ENCODE measurements at places on chromosomes 3 and 15. TPM values are rescaled to one million over a fixed set of nuclear protein-coding genes. Genes with fewer than 3 reads are reported as not detected.

Gene RPL22L1
- 32.7 TPM for total RNA-seq

Gene INSYN1
- 6.1 TPM for total RNA-seq

Gene CDC25A
- total RNA-seq: not detected

Gene TRH
- total RNA-seq: 0.15 TPM

Gene CYP8B1
- total RNA-seq: 0.13 TPM

Gene SPINK8
- total RNA-seq: not detected

Gene SEMA6D
- 8.2 TPM for total RNA-seq

Gene NRROS
- total RNA-seq: 23.2 TPM

Gene STRIT1
- not detected for total RNA-seq

Gene ZNF660
- 2.1 TPM for total RNA-seq

DNA sequence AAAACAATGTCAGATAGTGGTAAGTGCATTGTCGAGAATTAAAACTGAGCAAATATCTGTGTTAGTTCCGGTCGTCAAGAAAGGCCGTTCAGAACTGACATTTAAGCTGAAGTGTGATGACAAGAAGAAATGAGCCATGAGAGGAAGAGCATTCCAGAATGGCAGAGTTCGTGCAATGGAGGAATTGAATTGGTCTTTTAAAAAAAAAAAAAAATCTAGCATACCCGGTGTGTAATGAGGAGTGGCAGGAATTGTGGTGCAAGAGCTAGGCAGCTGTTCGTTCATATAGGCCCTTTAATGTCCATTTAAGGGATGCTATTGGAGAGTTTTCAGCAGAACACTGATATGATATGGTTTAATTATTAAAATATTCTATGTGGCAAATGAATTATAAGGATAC lies 2.6 kb upstream of the GBE1 start:
- H3K27ac ChIP-seq: no peak overlapping the region
- no peaks in the 10 kb centered on the region for H3K27me3 ChIP-seq
- no peak for DNase-seq
- H3K36me3 ChIP-seq: no peaks in the 10 kb centered on the region

DNA sequence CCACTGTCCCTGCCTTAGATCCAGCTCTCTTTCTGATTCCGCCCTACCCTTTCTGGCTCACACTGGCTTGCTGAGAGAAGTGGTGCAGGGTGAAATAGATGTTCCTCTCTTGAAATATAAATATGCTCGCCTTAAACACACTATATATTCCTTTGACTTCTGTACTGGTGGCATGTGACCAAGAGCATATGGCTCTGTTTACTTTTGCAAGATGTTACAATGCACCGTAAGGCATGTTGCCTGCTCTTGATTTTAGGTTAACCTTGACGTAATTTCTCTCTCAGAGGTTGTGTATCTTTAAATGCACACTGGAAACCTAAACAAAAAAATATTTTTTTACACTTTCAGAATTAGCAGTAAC lies 749 bp downstream of the RSRC1 start:
- no peaks in the 10 kb centered on the region for H3K36me3 ChIP-seq
- no peak for DNase-seq
- H3K27ac ChIP-seq: peak overlapping the region; percentile 78
- peaks cover 1% of the 10 kb centered on the region for H3K27me3 ChIP-seq
- H3K4me3 ChIP-seq: peak overlapping the region; percentile 90

DNA sequence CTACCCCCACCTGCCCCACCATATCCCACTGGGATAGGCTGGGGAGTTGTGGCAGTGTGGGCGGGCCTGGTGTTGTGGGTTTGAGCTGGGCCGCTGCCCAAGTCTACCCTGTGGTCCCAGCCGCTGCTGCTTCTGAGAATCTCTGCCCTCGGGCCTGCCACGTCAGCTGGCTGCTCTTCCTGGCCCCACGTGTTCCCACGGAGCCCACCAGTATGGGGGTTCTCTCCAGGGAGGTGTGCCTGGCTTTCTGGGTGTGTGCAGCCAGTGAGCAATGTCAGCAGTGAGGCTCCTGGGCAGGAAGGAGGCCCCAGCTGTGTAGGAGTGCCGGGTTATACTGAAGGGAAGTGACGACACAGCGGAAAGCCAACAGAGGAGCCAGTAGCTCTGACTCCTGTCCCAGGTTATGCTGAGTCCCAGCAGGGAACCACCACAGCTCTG lies 10.5 kb downstream of the GNAI2 start:
- H3K27ac ChIP-seq: peak overlapping the region; percentile 94
- no peak overlapping the region for H3K4me3 ChIP-seq
- H3K36me3 ChIP-seq: peaks cover 2% of the 10 kb centered on the region
- peaks cover 100% of the 10 kb centered on the region for H3K4me1 ChIP-seq
- no peaks in the 10 kb centered on the region for H3K27me3 ChIP-seq

DNA sequence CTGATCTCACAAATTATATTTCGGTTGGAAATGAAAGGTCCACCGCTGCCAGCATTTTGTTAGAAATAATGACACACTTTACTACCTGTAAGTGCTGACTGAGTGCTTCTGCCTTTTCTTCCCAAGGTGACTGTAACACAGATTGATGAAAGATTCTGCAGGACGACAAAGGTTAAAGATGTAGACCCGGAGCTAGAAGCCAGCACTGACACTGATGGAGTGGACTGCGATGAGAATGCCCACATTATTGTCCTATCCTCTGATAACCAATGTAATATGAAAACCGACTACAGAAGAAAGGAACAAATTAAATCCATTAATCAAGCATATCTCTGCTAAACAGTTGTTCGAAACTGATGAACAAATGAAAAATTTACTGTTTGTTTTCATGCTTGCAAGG lies 666.5 kb downstream of the GBE1 start:
- no peaks in the 10 kb centered on the region for H3K36me3 ChIP-seq
- no peak overlapping the region for H3K27ac ChIP-seq
- no peak overlapping the region for H3K4me3 ChIP-seq
- no peak for DNase-seq

GRCh38 chr3:185786956-185787877 lies 37.6 kb downstream of the IGF2BP2 start:
- no peak overlapping the region for H3K27ac ChIP-seq
- no peaks in the 10 kb centered on the region for H3K27me3 ChIP-seq
- no peaks in the 10 kb centered on the region for H3K36me3 ChIP-seq
- DNase-seq: peak; percentile 54

DNA sequence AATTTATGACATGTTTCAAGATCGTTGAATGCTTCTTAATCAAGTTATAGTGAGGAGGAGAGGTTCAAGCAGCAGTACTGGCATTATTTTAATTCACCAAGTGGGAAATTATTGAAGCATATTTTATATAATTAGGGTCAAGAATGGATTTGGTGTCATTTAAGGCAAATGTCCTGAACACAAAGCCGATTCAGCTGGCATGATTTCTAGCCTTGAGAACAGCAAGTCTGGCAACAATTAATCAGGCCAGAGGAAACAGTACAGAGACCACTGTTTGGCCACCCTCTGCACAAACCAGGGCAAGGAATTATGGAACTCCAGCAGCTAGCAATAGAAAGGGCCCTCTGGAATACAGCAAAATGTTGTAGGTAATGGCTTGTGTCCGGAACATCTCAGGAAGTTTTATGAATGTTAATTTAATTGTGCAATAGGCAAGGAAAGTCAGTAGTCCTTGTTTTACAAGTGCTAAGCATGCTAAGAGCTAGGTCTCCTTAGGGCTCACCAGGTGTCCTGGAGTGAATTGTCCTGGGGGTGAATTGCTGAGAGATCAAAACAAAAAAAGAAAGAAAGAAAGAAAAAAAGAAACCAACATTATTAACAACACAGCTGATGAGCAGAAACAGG lies 38.7 kb upstream of the SNRK start:
- no peak overlapping the region for H3K4me3 ChIP-seq
- no peaks in the 10 kb centered on the region for H3K4me1 ChIP-seq
- H3K36me3 ChIP-seq: no peaks in the 10 kb centered on the region
- no peak for DNase-seq
- H3K27me3 ChIP-seq: no peaks in the 10 kb centered on the region
- peak overlapping the region; percentile 67 for H3K27ac ChIP-seq

GRCh38 chr3:75224412-75224811 lies 439.7 kb upstream of the FRG2C start:
- no peak overlapping the region for H3K4me3 ChIP-seq
- no peak for DNase-seq
- no peak overlapping the region for H3K27ac ChIP-seq
- no peaks in the 10 kb centered on the region for H3K36me3 ChIP-seq
- no peaks in the 10 kb centered on the region for H3K27me3 ChIP-seq
- no peaks in the 10 kb centered on the region for H3K4me1 ChIP-seq

DNA sequence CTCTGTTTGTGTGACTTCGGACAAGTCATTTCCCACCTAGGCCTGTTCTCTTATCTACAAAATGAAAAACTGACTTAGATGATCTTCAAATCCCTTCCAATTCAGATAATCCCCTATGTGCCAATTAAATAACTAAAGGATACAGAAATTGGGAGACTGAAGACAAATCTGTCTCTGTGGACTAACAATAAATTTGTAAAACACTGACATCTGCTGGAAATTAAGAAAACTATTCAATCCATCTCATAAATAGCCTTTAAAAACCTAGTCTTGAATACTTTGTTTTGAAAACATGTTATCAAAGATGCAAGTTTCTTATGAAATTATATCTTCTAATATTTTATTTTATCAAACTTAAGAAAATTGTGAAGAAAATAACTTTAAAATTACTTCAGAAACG lies 38.3 kb downstream of the MTHFS start:
- no peak for DNase-seq
- H3K27me3 ChIP-seq: no peaks in the 10 kb centered on the region
- H3K36me3 ChIP-seq: no peaks in the 10 kb centered on the region

GRCh38 chr3:197260491-197261163 lies 37.8 kb downstream of the DLG1 start:
- no peak overlapping the region for H3K27ac ChIP-seq
- peaks cover 3% of the 10 kb centered on the region for H3K4me1 ChIP-seq
- H3K27me3 ChIP-seq: no peaks in the 10 kb centered on the region
- no peak for DNase-seq

- H3K27me3 ChIP-seq: no peaks in the 10 kb centered on the region
- H3K36me3 ChIP-seq: no peaks in the 10 kb centered on the region
- no peak overlapping the region for H3K4me3 ChIP-seq
Observed at GRCh38 chr15:58528188-58528870, 96.5 kb downstream of the LIPC start.

DNA sequence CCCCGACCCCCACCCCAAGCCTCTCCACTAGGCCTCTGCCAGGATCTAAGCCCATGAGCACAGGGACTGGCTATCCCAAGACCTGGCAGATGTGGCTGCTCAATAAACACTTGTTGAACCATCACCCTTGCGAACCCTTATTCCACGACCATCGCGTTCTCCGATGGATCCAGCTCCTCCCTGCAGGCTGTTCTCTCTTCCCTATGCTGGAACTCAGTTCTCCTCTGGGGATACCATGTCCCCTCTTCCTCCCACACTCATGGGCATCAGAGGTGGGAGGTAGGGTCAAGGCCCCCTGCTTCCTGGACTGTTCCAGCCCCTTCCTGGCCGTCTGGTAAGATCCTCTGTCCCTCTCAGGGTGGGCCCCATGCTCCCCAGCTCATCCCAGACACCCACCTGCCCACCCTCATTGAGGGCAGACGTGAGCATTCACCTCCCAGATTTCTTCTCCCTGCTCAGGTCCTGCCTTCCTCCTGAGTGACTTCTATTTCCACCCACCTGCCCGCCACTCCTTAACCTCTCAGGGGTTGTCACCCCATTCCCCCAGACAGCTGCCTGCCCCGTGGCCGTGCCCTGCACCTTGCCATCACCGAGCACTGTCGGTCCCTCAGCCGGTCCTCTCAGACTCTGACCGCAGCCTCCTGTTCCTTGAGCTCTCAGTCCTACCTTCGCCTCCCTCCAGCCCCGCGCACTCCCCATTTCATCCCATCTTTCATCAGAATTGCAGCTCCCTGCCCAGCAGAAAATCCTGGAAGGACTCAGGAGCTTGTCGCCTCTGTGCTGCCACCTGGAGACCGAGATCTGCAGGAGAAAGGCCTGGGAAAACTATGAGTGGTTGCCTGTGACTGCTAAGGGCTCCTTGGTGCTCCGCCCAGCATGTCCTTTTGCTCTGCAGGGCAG lies 42.0 kb downstream of the PML start:
- no peaks in the 10 kb centered on the region for H3K27me3 ChIP-seq
- DNase-seq: peak; percentile 57
- peaks cover 59% of the 10 kb centered on the region for H3K36me3 ChIP-seq
- H3K4me1 ChIP-seq: peaks cover 38% of the 10 kb centered on the region
- H3K4me3 ChIP-seq: no peak overlapping the region
- H3K27ac ChIP-seq: peak overlapping the region; percentile 19

GRCh38 chr15:87826119-87826747 lies 430.3 kb downstream of the NTRK3 start:
- H3K4me1 ChIP-seq: no peaks in the 10 kb centered on the region
- DNase-seq: no peak
- H3K27ac ChIP-seq: no peak overlapping the region
- no peaks in the 10 kb centered on the region for H3K27me3 ChIP-seq
- H3K4me3 ChIP-seq: no peak overlapping the region
- no peaks in the 10 kb centered on the region for H3K36me3 ChIP-seq

DNA sequence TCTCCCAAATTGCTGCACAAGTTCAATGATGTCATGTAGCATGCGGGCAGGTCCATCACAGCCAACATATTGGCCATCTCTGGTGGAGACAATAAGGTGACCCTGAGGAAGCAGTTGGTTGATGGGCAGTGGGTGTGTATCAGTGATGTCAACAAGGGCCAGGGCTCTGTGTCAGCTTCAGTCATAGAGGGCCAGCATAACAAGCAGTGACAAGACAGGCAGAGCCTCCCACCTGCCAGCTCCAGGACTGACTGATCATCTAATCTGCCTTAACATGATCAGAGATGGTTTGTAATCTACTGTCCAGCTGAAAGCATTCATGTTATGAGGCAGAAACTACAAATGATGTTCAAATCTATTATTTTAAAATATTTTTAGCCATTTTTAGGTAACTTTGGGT lies 62.3 kb downstream of the GLB1 start:
- no peaks in the 10 kb centered on the region for H3K27me3 ChIP-seq
- H3K36me3 ChIP-seq: peaks cover 10% of the 10 kb centered on the region
- DNase-seq: no peak
- H3K4me1 ChIP-seq: no peaks in the 10 kb centered on the region
- H3K27ac ChIP-seq: no peak overlapping the region

- DNase-seq: no peak
- H3K27me3 ChIP-seq: no peaks in the 10 kb centered on the region
- H3K4me3 ChIP-seq: no peak overlapping the region
- no peak overlapping the region for H3K27ac ChIP-seq
- no peaks in the 10 kb centered on the region for H3K36me3 ChIP-seq
- peaks cover 20% of the 10 kb centered on the region for H3K4me1 ChIP-seq
Observed at GRCh38 chr3:30440880-30441279, 165.5 kb upstream of the TGFBR2 start.

DNA sequence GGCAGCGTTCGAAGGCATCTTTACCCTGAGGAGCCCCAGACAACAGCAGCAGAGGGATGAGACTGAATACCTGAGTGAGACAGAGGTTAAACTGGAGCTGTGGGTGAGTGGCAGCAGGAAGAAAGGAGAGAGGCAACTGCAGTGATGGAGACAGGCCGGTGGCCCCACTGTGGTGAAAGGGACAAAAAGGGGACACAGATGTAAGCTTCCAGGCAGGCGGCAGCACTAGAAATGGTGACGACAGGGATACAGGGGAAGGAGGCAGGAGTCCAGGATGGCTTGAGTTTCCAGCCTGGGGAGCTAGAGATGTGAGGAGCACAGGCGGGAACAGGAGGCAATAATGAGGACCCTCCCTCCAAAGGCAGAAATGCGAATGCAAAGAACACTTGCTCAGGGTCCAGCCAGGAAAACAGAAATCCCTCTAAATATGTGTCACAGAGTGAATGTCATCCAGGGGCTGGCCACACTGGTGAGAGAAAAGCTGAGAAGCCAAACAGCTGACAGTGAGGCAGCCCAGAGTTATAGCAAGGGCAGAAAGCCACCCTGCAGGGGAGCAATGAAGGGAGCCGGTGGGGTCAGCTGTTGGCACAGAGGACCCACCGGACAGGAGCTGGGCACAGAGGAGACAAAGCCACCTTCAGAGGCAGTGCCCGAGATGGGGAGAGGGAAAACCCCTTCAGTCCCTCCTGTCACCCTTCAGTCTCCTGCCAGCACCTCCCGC lies 70.1 kb downstream of the TBC1D2B start:
- no peaks in the 10 kb centered on the region for H3K27me3 ChIP-seq
- no peak overlapping the region for H3K4me3 ChIP-seq
- H3K27ac ChIP-seq: peak overlapping the region; percentile 65
- H3K36me3 ChIP-seq: peaks cover 87% of the 10 kb centered on the region

All from upper lobe of left lung (tissue), 6 donors.